ENCODE measurements at places on chromosomes 6 and 20.

GRCh38 chr6:53439556-53439955, 90.8 kb upstream of the ELOVL5 start:
- DNase-seq = no peak

GRCh38 chr20:59729506-59729905, 125.2 kb downstream of the PHACTR3 start:
- no peak for DNase-seq

DNA sequence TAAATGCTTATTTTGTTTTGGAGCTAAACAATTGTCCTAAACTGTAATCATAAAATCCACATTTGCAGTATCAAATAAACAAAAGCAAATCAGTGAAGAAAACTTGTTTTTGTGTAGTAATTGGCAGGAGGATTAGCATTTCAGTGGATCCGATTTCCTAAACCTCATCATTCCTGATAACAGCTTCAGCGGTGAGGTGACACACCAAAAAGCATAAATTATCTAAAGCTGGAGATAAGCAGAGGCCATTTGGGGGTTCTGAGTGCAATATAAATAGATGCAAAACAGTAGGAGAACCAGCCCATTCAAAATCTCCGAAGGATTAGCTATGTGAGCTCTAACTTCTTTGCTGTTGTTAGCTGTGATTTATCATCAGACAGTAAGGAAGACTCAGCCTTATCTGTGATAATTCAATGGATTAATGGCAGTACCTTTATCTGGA, 235.8 kb downstream of the EPHA7 start:
- no peak for DNase-seq

DNA sequence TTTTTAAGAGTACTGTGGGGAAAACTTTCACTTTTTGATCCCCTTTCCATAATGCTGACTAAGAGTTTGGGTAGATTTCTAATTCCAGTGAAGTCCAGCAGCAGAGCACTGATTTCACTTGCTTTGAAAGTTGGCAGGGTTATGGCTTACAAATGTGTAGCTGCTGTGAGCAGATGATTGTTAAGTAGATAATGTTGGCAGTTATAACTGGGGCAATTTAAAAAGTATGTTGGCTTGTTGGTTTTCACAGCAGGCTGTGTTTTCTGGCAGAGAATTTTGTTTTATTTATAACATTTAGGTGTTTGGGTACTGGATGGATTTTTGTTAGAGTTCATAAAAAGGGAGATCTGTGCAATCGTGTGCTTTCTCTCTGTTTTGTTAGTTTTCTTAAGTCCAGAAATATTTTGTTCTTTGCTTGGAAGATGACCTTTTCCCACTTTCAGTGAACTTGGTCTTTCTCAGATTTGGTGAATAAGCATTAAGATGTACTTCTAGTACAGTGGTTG, 31.4 kb downstream of the AFDN start:
- DNase-seq = no peak

GRCh38 chr6:105902401-105903031, 183.6 kb upstream of the PRDM1 start:
- no peak for DNase-seq

DNA sequence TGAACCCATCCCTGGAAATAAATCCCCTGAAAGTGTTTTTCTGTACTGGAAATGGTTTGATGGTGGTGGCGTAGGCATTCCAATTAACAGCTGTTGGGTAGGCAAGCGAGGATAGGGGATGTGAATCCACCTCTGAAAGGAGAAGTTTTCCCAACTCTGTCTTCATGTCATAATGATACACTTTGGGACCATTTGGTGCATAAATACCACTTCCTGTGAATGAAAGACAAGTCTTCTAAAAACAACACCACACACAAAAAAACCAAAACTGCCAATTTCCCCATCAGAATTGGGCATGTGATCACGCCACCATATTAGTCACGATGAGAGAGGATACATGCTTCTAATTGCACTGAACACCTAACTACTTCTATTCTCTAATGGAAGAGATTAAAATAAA, 6.4 kb downstream of the VNN2 start:
- no peak for DNase-seq

DNA sequence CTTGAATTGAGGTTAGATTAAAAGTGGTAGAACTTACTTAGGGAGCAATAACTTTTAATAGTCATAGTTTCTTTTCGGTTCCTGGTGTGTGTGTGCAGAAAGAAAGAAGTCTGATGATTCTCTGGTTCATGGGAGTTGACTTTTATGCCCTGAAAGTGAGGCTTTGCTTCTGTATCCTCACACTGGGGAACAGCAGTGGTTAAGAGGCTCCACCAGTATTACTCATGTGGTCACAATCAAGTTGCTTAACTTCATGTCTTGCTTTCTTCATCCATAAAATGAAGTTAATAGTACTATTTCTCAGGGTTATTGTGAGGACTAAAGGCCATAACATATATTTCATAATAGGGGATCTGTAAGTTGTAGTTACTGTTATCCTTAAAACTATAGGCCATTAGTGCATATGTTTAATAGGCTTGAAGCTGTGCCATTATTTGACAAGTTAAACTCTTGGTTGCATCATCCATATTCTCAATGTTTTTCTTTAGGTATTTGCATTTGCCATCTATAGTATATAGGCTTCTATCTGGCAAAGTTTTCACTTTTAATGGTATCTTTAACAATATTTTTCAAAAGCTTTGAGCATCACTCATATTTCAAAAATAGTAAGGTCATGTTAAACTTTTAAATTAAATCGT, 262.4 kb downstream of the PLCB1 start:
- DNase-seq = no peak

DNA sequence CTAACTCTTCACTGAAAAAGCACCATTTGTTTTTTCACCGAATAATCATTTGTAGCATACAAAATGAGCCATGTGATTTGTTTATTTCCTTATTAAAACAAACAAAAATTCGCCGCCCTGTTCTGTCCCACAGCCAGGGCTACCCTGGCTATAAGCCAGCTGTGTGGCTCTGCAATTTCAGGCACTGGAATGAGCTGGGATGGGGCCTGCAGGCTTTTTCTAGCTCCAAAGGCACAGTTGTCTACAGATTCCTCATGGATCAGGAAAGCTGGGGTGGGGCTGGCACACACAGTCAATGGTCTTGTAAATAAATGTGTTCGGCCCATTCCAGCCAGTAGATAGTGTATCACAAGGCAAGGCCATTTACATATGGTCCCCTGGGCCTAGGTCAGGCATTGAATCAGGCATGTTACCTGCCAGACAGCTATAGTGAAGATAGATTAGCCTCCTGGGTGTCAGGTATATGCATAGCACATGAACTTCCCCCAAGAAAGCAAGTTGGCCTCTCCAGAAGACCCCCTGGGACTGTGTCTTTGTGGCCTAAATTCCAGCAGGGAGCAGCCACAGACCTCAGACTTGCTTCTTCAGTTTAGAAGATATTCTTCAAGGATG, 608.9 kb downstream of the MAFB start:
- no peak for DNase-seq

DNA sequence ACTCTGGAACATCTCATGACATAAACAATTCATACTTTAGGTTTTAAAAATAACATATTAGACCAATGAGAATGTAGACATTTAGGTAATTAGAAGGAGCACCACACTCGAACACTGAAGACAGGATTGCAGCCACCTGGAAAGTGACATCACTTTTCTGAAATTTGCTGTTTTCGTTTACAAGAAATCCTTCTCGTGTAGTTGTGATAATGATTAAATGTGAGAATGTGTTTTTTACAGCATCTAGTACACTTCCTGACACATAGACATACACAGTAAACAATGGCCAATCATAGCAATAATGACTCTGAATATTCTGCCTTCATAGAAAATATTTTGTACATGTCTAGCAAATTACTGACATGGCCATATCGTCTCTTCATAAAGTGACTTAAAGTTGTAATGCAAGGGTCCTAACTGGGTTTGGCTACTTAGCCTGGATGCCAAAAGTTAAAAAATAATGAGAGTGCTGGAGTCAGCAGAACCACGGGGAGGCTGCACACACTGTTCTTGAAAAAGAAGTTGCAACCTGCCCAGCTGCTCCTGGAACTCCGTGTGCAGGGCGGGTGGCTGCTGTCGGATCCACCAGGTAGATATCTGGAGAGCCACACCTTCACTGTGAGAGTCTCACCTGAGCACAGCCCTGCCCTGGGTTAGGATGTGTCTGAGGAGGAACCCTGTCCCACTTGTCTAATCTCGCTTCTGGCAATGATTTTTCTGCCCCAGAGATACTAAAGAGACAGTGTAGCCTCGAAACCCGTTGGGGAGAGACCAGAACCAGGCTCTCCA, 212.9 kb downstream of the QKI start:
- DNase-seq = no peak

- DNase-seq = no peak
Observed at GRCh38 chr6:167558246-167559177, 233.6 kb downstream of the TTLL2 start.

DNA sequence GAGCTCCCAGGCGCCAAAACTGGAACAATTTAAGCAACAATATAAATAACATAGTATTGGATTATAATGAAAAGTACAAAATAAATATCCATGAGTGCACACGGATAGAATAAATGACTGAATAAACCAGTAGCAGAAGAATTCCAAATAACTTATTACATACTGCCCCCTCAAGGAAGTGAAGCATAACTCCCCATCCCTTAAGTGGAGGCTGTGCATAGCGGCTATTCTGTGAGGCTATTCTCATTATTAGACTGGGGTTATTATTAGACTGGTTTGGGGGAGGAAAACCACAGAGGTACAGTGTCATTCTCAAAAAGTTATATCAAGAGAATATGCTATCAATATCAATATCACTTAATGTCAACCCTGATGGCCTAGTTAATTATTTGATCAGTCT, 94.4 kb upstream of the SIRPA start:
- no peak for DNase-seq

DNA sequence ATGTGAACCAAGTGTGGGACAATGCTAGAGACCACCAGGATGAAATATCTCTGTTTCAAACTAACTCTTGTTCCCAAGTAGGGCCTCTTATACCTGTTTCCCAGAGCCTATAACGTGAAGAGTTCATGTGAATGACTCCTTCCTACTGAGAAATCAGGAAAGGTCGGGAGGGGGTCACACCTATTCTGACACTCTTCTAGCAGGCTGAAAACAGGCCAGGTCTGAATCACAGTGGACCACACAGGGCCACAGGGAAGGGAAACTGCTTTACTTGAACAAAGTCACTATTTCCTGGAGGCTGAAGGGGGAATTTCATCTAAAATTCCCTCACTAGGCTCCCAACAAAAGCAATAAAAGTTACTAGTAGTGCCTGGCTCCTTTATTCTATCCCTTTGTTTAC, 88.4 kb upstream of the BMP2 start:
- no peak for DNase-seq
